ENCODE measurements at places on chromosomes 12 and 14.

GRCh38 chr14:99320621-99321235, 48.7 kb upstream of the BCL11B start:
- DNase-seq = peak; percentile 78

DNA sequence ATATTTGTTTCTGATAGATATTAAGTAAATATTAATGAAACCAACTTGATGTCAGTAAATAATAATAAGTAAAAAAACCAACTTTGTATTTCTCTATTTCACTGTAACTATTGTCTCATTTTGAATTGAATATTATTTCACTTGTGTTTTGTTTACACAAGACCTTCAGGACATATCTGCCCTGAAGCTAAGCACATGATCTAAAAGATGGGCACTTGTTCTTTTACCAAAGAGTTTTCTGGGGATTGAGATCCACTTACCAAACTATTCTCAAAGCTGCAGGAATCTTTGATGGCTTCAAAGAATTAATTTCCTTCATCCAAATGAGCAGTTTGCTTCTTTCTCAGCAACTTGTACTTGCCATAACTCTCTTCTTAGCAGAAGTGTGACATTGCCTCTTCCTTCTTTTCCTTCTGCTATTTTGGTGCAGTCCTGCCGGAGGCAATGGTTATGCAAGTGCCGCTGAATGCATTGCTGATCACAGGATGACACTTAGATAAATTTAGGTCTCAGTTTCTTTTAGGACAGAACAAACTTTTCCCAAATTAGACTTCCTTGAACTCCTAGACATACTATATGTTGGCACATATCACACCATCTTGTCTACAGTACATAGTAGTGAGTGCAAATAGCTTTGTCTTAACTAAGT, 9.2 kb downstream of the FAR2 start:
- DNase-seq = no peak

DNA sequence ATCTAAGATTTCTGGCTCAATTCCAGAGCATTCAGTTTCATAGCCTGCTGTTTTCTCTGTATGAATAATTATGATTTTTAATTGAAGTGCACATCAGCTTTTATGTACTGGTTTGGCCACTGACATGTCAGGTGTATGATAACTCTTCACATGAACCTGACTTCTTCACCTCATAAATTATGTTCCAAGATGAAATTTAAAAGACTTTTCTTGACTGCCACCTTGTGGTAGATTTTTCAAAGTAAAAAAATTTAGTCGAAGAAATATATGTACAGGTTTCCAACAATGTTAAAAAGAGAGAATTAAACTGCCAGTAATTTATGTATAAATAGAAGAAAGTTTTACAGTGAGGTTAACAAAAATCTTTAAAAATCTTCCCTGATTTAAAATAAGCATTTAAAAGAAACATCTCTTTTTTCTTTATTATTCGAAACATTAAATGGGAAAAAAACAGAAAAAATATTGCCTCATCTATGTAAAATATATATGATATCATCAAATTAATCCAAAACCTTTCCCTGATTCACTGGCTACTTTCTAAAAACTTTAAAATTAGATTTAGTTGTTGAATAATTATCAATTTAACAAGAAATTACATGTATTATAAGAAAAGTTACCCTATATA, 124.9 kb upstream of the ATXN7L3B start:
- DNase-seq = no peak

GRCh38 chr14:66782853-66783252, 274.9 kb downstream of the GPHN start:
- DNase-seq = no peak

DNA sequence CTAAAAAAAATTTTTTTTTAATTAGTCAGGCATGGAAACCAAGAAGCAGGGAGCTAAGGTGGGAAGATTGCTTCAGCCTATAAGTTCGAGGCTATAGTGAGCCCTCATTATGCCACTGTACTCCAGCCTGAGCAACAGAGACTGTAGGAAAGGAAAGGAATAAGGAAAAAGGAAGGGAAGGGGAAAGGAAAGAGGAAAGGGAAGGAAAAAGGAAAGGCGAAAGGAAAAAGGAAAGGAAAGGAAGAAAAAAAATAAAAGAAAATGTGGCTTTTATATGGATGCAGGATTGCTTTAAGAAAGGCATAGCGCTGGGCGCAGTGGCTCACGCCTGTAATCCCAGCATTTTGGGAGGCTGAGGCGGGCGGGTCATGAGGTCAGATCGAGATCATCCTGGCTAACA, 70.4 kb downstream of the R3HDM2 start:
- DNase-seq = no peak

DNA sequence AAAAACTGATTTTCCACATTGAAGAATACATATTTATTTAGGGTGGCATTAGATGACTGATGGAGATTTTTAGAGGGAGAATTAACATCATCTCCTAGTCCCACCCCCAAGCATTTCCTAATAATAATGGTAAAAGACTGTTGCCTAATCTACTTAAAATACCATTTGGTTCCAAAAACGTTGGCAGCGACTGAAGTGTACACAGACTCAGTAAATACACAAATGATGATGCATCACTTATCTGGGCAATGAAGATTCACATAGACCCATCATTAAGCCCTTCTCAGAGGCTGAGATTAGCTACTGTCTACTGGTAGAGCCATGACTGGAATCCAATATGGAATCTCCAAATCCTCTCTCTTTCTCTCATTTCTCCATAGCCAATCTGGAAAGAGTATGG, 18.2 kb downstream of the RTN1 start:
- DNase-seq = no peak

- DNase-seq = no peak
Observed at GRCh38 chr12:124142395-124143035, 152.4 kb upstream of the RFLNA start.

DNA sequence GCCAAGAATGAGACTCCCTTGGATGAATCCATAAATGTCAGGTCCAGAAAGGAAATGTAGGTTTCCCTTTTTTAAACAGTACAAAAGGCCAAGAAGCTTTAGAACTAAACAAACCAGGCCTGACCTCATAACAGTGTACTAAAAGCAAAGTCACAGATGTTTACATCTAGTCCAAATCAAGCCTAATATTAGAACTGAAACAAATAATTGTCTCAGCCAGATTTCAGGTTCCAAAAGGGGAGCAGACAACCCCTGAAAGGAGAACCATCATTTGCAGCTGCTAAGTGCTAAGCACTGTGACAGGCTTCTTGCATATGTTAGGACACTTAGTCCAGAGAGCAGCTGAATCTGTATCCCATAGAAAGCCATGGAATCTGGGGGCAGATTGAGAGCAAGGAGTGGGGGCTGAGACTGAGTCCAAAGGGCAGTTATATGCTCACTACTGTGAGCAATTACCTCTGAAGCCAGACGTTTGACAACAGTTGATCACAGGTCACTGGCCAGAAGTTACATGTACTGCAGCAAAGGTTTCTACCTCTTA, 90.1 kb downstream of the STXBP6 start:
- DNase-seq = no peak

- no peak for DNase-seq
Observed at GRCh38 chr12:124034297-124034696, 61.3 kb downstream of the ZNF664 start.

DNA sequence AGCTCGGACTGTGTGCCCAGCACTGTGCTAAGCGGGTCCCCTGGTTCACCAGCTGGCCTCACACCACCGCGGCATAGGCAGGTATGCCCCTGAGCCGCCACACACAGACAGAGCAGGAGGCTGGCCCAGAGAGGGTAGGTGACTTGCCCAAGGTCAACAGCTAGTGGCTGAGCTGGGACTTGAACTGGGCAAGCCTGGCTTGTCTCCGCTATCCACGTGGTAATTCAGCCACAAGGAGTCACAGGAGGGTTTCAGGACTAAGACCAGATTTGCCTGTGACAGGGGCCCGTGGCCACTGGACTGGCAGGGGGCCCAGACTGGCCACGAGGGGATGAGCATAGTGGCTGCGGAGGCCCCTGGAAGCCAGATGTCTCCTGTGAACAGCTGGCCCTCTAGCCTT, 47.7 kb downstream of the NCOR2 start:
- no peak for DNase-seq

GRCh38 chr14:62432955-62433354, 612.3 kb downstream of the KCNH5 start:
- DNase-seq = no peak

DNA sequence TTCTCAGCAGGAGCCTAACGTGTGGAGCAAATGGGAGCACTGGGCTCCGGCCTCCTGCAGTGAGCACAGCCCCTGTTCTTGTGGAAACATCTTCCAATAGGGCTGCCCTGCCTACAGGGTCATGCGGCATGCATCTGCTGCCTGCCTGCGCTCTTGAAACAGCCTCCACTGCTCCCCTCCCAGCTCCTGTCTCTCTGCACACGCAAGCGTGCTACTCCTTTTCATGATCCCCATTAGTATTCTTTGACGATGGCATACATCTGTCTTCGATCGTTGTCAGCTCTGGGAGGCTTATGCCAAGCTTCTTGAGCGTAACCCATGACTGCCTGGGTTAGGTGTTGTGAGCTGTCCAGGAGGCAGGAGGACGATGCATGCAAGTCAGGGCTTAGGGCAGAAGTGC, 23.1 kb downstream of the NTF3 start:
- DNase-seq = no peak

GRCh38 chr14:51933191-51933590, 56.2 kb upstream of the RTRAF start:
- no peak for DNase-seq

DNA sequence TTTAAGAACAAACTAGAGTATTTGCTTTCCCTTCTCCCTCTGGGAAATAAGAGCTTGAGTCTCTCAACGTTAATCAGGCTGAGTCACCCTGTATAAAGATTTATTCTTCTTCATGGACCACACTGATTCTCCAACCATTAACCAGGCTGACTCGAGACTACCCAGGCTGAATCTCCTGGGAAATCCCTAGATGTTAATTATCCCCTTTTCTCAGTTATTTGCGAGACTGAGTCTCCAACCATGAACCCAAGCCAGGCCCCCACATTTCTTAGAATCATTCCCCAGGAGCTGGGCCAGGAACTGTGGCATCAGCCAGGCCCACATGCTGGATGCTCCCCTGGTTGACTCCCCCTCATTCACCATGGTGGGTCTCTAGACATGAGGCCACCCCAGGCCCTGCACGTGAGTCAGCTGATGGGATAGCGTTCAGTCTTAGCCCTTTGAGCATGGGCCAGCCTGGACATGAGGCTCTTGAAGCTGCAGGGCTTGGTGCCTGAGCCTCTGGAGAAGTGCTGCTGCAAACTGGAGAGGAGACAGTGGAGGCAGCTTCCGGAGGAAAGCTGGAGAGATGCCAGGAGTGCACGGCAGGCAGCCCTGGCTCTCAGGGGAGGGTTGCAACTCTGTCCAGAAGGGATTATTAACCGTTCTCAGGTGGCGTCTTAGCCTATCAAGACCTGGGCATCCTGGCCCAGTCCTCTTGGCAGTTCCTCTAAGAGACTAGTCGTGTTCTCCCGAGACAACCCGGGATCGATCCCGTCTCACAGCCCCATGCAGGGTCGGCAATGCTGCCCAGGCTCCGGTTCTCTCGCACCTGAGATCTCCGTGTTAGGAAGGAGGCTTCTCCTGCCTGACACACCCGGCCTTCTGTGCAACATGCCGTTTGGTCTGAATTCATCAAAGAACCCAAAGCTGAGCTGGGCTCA, 296.6 kb downstream of the ADGRD1 start:
- no peak for DNase-seq

- DNase-seq = no peak
Observed at GRCh38 chr14:68367536-68367935, 425.3 kb downstream of the ZFP36L1 start.

DNA sequence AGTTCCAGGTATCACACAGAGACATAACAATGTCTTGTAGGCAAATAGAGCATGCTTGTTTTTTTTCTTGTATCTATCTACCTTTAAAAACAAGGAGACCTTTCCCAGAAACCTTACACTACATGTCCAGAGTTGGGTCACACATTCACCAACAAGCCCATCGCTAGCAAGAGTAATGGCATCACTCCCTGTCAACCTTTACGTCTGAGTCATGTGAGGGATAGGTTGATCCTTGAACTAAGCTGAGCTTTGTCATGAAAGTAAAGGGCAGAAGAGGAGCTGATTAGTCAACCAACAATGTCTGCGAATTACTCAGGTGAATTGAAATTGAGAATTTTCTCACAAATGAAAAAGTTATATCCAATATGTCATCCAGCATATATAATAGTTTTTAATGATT, 219.4 kb downstream of the CNTN1 start:
- no peak for DNase-seq

DNA sequence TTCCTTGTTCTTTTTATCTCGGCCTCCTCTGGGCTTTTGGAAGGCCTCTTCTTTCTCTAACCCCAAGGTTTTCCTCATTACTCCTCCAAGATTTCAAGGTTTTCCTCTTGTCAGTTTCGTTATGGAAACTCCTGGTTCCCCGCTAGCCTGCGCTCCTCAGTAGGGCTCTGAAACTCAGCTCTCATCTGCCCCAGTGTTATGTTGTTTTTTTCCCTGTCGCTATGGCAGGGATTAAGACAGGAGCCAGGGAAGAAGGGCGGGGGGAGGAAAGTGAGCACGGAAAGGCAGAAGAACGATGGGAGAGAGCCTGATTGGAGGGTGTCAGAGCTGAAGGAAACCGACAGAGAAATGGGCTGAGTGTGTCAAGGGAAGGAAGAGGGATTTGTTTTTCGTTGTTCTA, 26.5 kb upstream of the JDP2 start:
- peak; percentile 86 for DNase-seq

DNA sequence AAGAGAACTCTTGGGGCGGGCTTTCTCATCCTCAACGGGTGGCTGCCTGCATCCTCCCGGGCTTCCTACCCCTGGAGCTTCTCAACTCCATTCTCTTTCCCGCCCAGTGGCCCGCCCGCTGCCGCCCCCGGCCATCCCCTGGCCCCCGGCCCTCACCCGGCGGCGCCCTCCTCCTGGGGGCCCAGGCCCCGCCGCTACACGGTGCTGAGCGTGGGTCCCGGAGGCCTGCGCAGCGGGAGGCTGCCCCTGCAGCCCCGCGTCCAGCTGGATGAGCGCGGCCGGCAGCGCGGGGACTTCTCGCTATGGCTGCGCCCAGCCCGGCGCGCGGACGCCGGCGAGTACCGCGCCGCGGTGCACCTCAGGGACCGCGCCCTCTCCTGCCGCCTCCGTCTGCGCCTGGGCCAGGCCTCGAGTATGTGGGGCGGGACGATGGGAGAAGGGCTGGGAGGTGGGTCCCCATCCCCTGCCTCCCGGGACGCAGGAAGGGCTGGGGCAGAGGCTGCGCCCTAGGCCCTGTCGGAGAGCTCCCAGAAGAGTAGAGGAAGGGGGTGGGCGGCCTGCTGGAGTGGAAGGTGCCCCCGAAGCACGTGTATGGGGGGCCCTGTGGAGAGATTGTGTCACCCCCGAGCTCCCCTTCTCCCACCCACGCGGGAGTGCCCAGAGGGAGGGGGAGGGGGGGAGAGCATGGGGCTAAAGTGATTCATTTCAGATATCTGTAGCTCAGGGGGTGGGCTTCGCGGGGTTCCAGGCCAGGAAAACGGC, 1.5 kb downstream of the LAG3 start:
- no peak for DNase-seq
